ENCODE measurements at places on chromosomes 2 and 18.

DNA sequence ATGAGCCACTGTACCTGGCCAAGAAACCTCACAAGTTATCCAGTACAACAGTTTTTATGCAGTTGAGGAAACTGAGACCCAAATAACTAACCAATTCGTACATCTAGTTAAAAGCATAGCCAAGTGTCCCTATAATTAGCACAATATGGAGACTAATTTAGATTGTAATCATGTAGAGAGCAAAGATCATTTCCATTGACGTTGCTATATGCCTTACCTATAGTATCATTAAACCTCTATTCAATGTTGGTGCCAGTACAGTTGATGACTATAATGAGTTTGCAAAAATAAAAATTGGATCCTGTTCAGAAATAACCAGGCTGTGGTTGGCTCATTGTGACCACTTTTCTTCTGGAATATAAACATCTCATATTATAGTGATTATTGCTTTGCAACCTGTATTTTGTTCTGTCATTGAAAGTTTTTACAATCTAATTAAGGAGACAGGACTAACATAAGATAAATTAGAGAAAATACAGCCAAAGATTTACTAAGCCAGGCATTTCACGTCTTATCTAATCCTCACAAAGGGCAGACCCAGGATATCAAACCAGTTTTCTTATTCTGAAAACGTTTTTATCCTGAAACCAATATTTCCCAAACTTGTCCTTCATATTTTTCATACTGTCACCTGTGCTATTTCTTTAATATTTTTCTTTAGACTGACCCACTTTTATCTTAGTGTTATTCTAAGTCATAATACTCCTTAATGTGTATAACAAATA lies 130.0 kb upstream of the STON1 start:
- no peak for DNase-seq

DNA sequence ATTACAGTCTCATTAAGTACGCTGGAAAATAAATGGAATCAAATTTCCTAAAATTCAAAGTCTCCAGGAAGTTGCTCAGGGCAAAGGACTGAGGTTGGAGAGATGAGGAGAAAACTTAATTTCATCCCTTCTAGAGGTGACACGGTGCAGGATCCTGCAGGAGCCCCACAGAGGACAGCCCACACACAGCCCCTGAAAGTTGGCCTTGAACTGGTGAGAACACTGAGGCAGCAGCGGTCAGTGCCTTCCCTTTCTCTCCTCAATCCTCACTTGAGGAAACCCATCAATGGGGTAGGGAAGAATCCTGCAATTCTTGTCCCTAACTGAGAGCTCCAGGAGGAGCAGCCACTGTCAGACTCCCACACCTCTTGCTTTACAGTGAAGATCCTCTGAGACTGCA lies 37.5 kb downstream of the LOXHD1 start:
- no peak for DNase-seq

DNA sequence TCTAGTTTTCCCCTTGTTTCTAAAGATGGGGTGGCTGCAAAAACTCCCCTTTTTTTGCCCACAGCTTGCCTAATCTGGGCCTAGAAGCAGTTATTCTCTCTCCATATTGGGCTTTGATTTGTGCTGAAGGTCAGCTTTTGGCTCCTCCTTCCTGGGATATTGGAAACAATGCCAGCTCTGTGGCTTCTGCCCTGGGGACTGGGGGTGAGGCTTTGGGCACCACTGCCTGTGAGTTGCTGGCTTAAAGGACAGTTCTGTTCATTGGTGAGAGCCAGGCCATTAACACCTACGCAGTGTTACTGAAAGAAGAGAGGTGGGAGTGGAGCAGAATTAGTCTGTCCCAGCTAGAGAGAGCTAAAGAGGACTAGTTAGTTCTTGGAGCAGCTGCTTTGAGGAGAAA lies 4.3 kb downstream of the UBXN2A start:
- DNase-seq = peak; percentile 7

DNA sequence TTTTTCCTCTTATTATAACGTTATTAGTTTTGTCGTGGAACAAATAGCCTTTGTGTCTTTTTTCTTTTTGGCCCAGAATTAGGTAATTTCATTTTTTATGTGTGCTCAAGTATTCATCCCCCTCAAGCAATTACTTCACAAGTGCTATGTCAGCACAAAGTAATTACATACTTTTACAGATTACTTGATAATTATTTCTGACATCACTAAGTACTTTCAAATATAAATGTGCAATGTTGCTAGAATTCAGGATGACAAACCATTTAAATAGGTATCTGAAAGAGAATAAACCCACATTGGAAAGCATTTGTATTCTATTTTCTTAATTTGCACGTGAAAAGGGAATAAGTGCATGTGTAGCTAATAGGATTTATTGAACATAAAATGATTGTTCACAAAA lies 238.2 kb downstream of the CDH7 start:
- DNase-seq = no peak

DNA sequence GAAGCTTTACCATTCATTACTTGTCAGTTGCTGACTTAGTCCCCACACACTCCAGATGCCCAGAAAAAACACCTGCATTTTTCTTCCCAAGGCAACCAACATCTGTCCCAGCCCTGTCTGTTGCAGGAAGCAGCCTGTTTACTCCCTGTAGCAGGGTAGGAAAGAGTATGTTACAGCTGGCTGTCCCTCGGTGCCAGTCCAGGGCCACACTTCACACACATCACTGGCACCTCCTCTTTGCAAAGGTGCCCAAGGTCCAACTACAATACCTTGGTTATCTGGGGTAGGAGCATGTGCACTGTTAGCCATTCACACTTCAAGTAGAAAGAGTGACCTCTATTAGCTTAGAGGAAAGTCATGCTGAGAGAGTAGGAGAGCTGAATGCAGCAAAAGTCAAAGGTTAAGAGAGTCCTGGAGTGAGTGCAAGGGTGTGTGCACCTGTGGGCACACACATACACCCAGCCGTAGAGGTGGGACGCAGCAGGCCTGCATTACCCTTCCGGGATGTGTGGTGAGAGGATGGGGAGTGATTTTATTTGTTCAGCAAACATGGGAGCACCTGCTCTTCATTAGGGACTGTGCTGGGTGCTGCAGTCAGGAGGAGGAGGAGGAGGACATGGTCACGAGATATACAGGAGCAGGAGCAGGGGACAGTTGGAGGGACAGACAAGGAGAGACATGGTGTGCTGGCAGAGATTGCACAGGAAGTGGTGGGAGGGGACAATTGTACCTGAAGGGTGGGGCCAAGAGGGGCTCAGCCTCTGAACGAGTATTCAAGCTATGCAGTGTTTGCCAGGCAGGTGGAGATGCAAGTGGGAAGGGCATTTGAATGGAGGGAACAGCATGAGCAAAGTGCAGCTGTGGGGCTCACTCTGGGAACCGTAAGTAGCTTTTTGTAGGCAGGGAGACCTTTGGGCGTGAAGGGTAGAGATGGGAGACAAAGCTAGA lies 69.8 kb downstream of the TSN start:
- DNase-seq = no peak

GRCh38 chr2:45361666-45362065 lies 249.4 kb downstream of the SRBD1 start:
- no peak for DNase-seq
